Large intestine (tissue), 12 donors: ENCODE measurements at places on chromosomes 11 and 22. TPM values are rescaled to one million over a fixed set of nuclear protein-coding genes. Genes with fewer than 3 reads are reported as not detected.

- DNase-seq: no peak
Measured at GRCh38 chr11:33040033-33040861, 875 bp downstream of the TCP11L1 start.

GRCh38 chr22:20257212-20258020 lies 10.7 kb downstream of the RTN4R start:
- DNase-seq: no peak

DNA sequence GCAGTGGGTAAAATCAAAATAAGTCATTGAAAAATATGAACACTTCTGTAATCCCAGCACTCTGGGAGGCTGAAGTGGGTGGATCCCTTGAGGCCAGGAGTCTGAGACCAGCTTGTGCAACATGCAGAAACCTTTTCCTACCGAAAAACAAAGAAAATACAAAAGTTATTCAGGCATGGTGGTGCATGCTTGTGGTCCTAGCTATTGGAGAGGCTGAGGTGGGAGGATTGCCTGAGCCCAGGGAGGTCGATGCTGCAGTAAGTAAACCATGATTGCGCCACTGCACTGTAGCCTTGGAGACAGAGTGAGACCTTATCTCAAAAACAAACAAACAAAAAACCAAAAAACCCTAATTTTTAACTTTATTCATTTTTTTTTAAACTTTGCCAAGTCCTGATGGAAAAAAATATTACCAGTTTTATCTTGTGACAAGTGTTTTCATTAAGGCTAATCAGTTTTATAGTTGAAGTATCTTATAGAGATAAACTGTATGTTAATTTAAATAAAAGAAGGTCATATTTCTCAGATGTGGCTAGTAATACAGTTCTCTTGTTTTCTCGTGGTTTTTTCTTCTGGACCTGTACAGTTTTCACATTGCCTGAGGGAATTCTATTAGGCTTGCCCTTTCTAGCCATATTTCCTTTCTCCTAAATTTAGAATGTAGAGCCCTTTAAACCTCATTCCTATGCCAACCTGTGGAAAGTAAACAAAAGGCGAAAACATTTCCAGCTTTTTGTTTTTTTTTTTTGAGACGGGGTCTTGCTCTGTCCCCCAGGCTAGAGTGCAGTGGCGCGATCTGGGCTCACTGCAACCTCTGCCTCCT lies 9.4 kb downstream of the HIPK3 start:
- no peak for DNase-seq

Gene TMPRSS4
- 62.6 TPM for polyA plus RNA-seq

Gene INS
- polyA plus RNA-seq: 0.39 TPM
